ENCODE measurements at places on chromosomes 6 and 20. TPM values are rescaled to one million over a fixed set of nuclear protein-coding genes. Genes with fewer than 3 reads are reported as not detected.
A peak's percentile ranks its signal among the peaks of the same experiment; 100 is the strongest.

FNDC1 gene
- 1.3 TPM for total RNA-seq

TCP11 gene
- not detected for total RNA-seq

RIMS4 gene
- total RNA-seq, result 9.0 TPM

BICRAL gene
- total RNA-seq, result 8.1 TPM

PABPC1L gene
- total RNA-seq, result 23.5 TPM

VIP gene
- total RNA-seq, result not detected

FOXS1 gene
- 0.64 TPM for total RNA-seq

KCNQ5 gene
- 5.5 TPM for total RNA-seq

DEFB119 gene
- not detected for total RNA-seq

DNA sequence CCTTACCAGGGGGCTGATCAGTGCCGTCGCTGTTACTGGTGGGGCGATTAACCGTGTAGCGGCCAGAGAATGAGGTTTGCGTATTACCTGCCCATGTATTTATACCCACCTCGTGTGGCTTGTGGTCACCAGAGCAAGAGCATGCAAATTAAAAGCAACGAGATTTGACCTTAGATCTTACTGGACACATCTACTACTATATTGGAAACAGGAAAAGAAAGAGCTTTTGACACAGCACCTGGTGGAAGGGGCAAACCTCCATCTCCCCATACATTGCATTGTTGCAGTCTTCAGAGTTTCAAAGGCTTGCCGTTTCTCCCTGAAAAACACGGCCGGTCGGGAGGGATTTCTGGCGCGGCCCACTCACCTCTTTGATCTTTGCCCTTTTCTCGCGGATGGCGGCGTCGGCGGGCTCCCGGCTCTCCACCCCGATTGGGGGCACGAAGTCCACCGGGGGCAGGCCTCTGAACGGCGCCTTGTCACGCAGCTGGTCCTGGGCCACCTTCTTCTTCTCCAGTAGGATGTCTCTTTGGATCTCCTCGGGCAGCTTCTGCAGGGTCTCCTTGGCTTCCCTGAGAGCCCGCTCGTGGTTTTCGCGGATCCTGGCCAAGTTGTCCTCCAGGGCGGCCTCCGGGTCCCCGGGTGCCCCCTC, 1.3 kb downstream of the MAN1A1 start:
- H3K27ac ChIP-seq, result peak overlapping the region; percentile 96
- no peaks in the 10 kb centered on the region for H3K36me3 ChIP-seq
- DNase-seq, result peak; percentile 71
- peaks cover 31% of the 10 kb centered on the region for H3K4me1 ChIP-seq
- peak overlapping the region; percentile 91 for H3K4me3 ChIP-seq

GRCh38 chr6:89615882-89616281, 22.7 kb downstream of the LYRM2 start:
- DNase-seq, result no peak
- no peaks in the 10 kb centered on the region for H3K4me1 ChIP-seq
- H3K4me3 ChIP-seq, result no peak overlapping the region
- no peaks in the 10 kb centered on the region for H3K27me3 ChIP-seq
- no peaks in the 10 kb centered on the region for H3K36me3 ChIP-seq

- no peaks in the 10 kb centered on the region for H3K36me3 ChIP-seq
- H3K27me3 ChIP-seq, result no peaks in the 10 kb centered on the region
- DNase-seq, result no peak
- H3K27ac ChIP-seq, result no peak overlapping the region
- H3K4me3 ChIP-seq, result no peak overlapping the region
Measured at GRCh38 chr20:25299806-25300205, 51.9 kb downstream of the PYGB start.

DNA sequence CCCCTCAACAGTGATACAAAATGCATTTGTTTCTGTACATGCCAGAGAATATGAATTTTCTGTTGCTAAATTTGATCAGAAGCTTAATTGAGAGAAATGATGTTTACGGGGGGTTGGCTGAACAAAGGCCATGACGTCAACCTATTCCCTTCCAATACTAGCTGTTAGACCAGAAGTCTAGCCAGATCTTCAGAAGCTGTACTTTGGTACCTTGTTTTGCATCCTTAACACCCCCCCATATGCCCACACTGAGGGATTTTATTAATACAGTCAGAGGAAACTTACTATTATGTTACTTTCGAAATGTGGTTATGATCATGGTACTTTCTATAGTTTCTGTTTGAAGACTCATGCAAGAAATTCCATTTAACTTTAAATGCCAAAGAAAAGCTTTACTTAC, 3.1 kb downstream of the NCOA7 start:
- no peaks in the 10 kb centered on the region for H3K27me3 ChIP-seq
- no peak overlapping the region for H3K4me3 ChIP-seq
- no peak for DNase-seq
- H3K36me3 ChIP-seq, result no peaks in the 10 kb centered on the region
- peaks cover 19% of the 10 kb centered on the region for H3K4me1 ChIP-seq

- peak overlapping the region; percentile 55 for H3K4me3 ChIP-seq
- H3K4me1 ChIP-seq, result peaks cover 61% of the 10 kb centered on the region
- DNase-seq, result peak; percentile 89
- H3K36me3 ChIP-seq, result no peaks in the 10 kb centered on the region
- H3K27me3 ChIP-seq, result no peaks in the 10 kb centered on the region
Measured at GRCh38 chr6:7140631-7141378, 33.0 kb downstream of the RREB1 start.

DNA sequence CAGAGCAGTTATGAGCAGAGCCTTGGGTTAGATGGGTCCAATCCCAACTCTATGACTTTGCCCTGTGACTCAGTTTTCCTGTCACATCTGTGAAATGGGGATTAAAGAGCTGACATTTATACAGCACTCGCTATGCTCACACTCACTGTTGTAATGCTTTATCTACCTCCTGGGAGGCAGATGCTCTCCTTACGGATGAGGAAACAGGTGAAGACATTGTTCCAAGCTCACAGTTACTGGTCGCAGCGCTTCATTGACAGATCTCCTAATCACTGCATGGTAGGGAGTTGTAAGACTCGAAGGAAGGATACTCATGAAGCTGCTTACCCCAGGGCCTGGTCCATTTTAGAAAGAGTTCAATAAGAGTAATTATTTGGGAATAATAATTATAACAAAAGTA, 2.9 kb upstream of the MYLK2 start:
- H3K27me3 ChIP-seq, result no peaks in the 10 kb centered on the region
- H3K27ac ChIP-seq, result no peak overlapping the region
- H3K4me3 ChIP-seq, result no peak overlapping the region
- no peak for DNase-seq
- H3K4me1 ChIP-seq, result peaks cover 10% of the 10 kb centered on the region

- no peaks in the 10 kb centered on the region for H3K36me3 ChIP-seq
- no peaks in the 10 kb centered on the region for H3K27me3 ChIP-seq
- H3K4me3 ChIP-seq, result no peak overlapping the region
- peaks cover 7% of the 10 kb centered on the region for H3K4me1 ChIP-seq
- H3K27ac ChIP-seq, result no peak overlapping the region
Measured at GRCh38 chr6:53244958-53245357, 96.3 kb upstream of the GCM1 start.

- H3K27me3 ChIP-seq, result no peaks in the 10 kb centered on the region
- H3K4me1 ChIP-seq, result no peaks in the 10 kb centered on the region
- DNase-seq, result no peak
Measured at GRCh38 chr6:56796196-56796532, 153.5 kb upstream of the DST start.

- no peak for DNase-seq
- H3K4me1 ChIP-seq, result peaks cover 23% of the 10 kb centered on the region
- no peaks in the 10 kb centered on the region for H3K36me3 ChIP-seq
- no peak overlapping the region for H3K4me3 ChIP-seq
Measured at GRCh38 chr6:107543088-107543487, 53.2 kb downstream of the SOBP start.

- H3K36me3 ChIP-seq, result no peaks in the 10 kb centered on the region
- H3K27me3 ChIP-seq, result no peaks in the 10 kb centered on the region
- DNase-seq, result no peak
Measured at GRCh38 chr6:40054186-40054585, 119.9 kb upstream of the MOCS1 start.

- DNase-seq, result peak; percentile 82
- H3K27me3 ChIP-seq, result no peaks in the 10 kb centered on the region
- no peak overlapping the region for H3K4me3 ChIP-seq
- peaks cover 81% of the 10 kb centered on the region for H3K4me1 ChIP-seq
- H3K27ac ChIP-seq, result peak overlapping the region; percentile 96
Measured at GRCh38 chr20:47317127-47317895, 39.2 kb downstream of the ZMYND8 start.

GRCh38 chr6:84860920-84861319, 96.5 kb upstream of the TBX18 start:
- no peaks in the 10 kb centered on the region for H3K4me1 ChIP-seq
- H3K27me3 ChIP-seq, result no peaks in the 10 kb centered on the region
- H3K4me3 ChIP-seq, result no peak overlapping the region
- DNase-seq, result no peak
- no peaks in the 10 kb centered on the region for H3K36me3 ChIP-seq

DNA sequence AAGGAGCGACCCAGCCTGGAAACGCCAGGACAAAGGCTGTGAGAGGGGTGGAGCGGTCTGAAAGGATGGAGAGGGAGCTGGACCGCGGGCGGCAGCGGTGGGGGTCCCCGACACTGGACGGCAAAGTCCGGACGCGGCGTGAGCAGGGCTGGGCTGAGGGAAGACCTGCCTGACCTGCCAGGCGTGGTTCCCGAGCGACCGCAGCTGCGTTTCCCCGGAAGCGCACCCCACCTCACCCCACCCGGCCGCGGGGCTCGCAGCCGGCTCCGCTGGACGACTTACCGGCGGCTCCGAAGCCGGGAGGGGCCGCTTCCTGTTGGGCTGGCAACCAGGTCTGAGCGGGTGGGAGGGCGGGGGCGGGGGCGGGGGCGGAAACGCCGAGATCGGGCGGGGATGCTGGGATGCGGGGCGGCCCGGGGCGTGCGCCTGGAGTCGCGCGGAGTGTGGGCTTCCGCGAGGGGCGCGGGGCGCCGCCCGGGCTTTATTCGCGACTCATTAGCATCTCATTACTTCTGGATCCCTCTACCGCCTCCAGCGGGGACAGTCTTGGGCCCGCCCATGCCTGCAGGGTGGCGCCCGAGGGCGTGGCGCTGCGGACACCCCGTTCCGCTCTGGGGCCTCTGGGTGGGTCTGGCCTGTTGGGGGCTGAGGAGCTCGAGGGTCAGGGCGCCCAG, at the start of gene MICAL1:
TSS of gene MICAL1 (minus strand) at position 336 of the 674 bp plus-strand sequence. CDS start 1,576 bp downstream, outside the sequence.
- H3K27ac ChIP-seq, result peak within 1 kb of the TSS; percentile 87
- H3K4me1 ChIP-seq, result peaks cover 10% of the 10 kb centered on the region
- H3K4me3 ChIP-seq, result peak within 1 kb of the TSS; percentile 95
- peak; percentile 84 for DNase-seq
- H3K27me3 ChIP-seq, result no peaks in the 10 kb centered on the region
- no peaks in the 10 kb centered on the region for H3K36me3 ChIP-seq

GRCh38 chr20:17794400-17794799, 94.6 kb downstream of the BANF2 start:
- no peak overlapping the region for H3K4me3 ChIP-seq
- H3K27ac ChIP-seq, result no peak overlapping the region
- no peaks in the 10 kb centered on the region for H3K27me3 ChIP-seq
- DNase-seq, result no peak

DNA sequence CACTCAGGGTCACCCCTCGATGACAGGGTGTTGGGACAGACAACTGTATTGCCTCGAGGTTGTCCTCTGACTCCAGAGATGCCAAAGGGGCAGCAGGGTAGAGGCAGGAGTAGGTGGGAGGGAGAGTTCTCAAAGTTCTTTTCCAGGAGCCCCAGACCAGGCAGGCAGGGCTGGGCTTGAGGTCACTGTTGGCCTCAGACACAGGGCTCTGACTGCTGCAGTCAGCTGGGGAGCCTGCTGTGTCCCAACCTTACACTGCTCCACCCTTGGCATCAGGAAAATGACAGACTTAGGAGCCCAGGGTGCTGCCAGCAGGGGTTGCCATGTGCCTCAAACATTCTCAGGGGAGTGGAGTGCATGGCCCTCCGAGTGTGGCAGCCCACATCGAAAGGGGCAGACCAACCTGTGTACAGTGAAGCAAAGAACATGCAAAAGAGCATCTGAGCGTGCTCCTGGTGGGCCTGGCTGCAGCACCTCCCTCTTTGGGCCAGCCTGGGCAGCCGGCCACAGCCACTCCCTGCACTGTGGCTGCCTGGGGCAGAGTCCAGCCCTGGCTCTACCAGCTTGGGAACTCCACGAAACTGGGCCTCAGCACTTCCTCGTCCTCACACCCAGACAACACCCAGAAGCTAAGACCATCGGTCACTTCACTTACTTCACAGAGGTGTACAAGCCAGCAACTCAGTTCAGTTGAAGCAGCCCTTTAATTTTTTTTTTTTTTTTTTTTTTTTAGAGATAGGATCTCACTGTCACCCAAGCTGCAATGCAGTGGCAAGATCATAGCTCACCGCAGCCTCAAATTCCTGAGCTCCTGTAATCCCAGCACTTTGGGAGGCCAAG, 24.0 kb downstream of the C6orf132 start:
- peak; percentile 85 for DNase-seq
- no peaks in the 10 kb centered on the region for H3K27me3 ChIP-seq
- no peak overlapping the region for H3K4me3 ChIP-seq
- no peaks in the 10 kb centered on the region for H3K36me3 ChIP-seq
- H3K4me1 ChIP-seq, result peaks cover 31% of the 10 kb centered on the region

GRCh38 chr20:1897541-1897940, 2.3 kb downstream of the SIRPA start:
- H3K4me3 ChIP-seq, result no peak overlapping the region
- H3K27me3 ChIP-seq, result no peaks in the 10 kb centered on the region
- H3K4me1 ChIP-seq, result peaks cover 18% of the 10 kb centered on the region
- no peak for DNase-seq
- peak overlapping the region; percentile 46 for H3K27ac ChIP-seq

DNA sequence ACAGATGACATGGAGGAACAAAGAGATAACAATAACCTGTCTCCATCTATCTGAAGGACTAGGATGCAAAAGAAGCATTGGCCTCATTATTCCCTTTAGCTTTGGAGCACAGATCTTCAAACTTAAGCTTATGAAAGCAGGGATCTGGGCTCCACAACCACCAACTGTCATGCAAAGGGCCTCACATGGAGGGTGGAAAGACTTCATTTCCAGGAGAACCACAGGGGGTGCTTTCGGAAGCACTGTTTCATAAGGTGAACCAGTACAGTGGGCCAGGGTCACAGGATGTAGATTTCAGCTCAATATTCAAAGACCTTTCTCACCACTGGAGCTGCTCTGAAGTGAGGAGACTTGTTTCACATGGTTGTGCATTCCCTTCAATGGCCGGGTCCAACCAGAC, 55.1 kb upstream of the MYB start:
- H3K27ac ChIP-seq, result no peak overlapping the region
- H3K36me3 ChIP-seq, result no peaks in the 10 kb centered on the region
- no peaks in the 10 kb centered on the region for H3K4me1 ChIP-seq
- no peak overlapping the region for H3K4me3 ChIP-seq

- no peak overlapping the region for H3K4me3 ChIP-seq
- H3K4me1 ChIP-seq, result peaks cover 35% of the 10 kb centered on the region
- H3K27ac ChIP-seq, result peak overlapping the region; percentile 50
- H3K27me3 ChIP-seq, result no peaks in the 10 kb centered on the region
- no peak for DNase-seq
Measured at GRCh38 chr6:71412559-71413140, 124.0 kb downstream of the OGFRL1 start.

- H3K4me1 ChIP-seq, result no peaks in the 10 kb centered on the region
- H3K4me3 ChIP-seq, result no peak overlapping the region
- no peaks in the 10 kb centered on the region for H3K36me3 ChIP-seq
- DNase-seq, result peak; percentile 65
Measured at GRCh38 chr6:89122625-89123024, 4.8 kb upstream of the SRSF12 start.
